Activated CD4-positive, alpha-beta memory T cell treated with anti-CD3 and anti-CD28 coated beads, Interleukin-2, amount 10 ng/mL, durations not matched to agents 7 days and 5 days (primary cell): ENCODE measurements at places on chromosomes 4 and X. TPM values are rescaled to one million over a fixed set of nuclear protein-coding genes. Genes with fewer than 3 reads are reported as not detected.

Gene SLC49A3
- not detected for total RNA-seq

Gene CFAP47
- total RNA-seq = not detected

Gene FAM236D
- total RNA-seq = not detected

Gene HERC5
- 92.5 TPM for total RNA-seq

DNA sequence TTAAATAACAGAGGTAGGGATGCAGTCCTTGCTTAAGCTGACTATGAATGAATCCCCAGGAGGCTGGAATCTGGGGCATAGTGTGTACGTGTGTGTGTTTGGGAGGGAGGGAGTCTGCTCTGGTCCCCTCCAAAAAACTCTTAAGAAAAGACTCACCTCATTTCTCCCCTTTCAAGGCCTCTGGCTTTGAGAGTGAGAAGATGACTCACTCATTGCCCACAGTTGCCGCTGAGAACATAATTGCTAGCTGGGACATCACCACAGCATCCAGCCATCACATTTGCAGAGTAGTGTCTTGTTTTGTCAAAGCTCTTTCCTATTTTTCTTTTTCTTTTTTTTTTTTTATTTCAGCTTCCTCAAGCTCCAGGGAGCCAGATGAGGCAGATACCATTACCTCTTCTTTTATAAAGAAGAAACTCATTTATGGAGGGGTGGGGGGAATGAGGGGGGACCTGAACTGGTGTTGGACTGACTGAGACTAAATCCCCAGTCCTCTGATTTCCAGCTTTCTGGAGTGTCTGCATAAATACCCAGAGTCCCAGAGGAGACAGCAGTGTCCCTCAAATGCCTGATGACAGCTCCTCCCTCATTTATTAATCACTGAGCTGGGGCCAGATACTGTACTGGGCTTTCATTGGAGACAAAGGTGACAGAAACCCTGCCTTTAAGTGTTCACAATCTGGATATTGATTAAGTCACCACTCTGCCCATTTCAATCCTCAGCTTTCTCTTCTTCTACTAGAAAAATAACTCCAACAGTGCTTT is 61.9 kb upstream of the LAS1L start:
- no peaks in the 10 kb centered on the region for H3K36me3 ChIP-seq
- peak; percentile 69 for DNase-seq
- no peaks in the 10 kb centered on the region for H3K27me3 ChIP-seq
- peak overlapping the region; percentile 94 for H3K27ac ChIP-seq
- H3K4me3 ChIP-seq = peak overlapping the region; percentile 62

DNA sequence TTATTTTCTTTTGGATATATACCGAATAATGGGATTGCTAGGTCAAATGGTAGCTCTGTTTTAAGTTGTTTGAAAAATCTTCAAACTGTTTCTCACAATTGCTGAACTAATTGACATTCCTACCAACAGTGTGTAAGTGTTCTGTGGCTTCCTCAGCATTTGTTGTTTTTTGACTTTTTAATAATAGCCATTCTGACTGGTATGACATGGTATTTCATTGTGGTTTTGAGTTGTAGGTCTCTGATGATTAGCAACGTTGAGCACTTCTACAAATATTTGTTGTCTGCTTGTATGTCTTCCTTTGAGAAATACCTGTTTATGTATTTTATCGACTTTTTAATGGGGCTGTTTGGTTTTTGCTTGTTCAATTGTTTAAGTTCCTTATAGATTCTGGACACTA is 680.1 kb upstream of the GRIA3 start:
- no peaks in the 10 kb centered on the region for H3K4me1 ChIP-seq
- no peak overlapping the region for H3K27ac ChIP-seq
- no peaks in the 10 kb centered on the region for H3K27me3 ChIP-seq

DNA sequence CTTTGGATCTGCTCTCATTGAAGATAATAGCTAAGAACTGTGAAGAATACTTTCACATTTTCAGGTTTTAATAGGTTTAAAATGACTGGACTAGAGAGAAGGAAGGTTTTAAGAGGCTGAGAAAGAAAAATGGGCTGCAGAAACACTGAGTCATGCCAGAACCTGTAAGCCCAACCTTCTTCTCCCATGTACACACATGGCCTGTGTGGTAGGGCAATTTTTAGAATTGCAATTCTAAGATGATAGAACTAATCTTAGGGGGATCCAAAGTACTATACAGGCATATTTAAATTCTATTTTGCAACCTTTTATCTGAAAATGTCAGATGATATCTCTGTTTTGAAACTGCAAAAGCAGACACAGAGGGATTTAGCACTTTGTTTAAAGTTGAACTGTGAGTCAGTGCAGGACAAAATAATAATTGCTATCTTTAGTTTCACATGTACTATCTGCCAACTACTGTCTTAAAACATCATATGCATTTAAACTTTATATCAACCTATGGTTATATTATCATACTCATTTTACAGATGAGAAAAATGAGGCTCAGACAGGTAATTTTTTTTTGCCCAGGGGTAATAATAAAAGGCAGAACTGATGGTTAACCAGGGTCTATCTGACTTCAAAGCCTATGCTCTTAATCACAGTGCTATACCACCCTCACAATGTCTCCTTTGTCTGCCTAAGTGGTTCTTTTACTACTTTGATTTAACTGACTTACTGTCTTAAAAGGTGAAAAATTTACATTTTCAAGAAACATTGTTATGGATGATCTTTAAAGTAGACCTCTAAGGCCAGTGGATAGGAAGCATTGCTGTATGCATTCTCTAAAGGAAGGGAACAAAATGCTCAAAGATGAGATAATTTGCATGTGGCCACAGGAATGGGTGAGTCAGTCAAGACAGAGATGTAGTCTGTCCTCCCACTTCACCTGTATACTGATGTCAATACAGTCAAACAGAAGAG is 4.3 kb downstream of the TMPRSS11E start:
- peaks cover 13% of the 10 kb centered on the region for H3K4me1 ChIP-seq
- H3K27me3 ChIP-seq = peaks cover 5% of the 10 kb centered on the region
- no peaks in the 10 kb centered on the region for H3K36me3 ChIP-seq
- H3K27ac ChIP-seq = no peak overlapping the region

- DNase-seq = no peak
- no peak overlapping the region for H3K27ac ChIP-seq
- no peak overlapping the region for H3K4me3 ChIP-seq
- H3K4me1 ChIP-seq = no peaks in the 10 kb centered on the region
Observed at GRCh38 chr4:30875658-30876269, 155.6 kb downstream of the PCDH7 start.

GRCh38 chr4:144644368-144645101 is 1.4 kb upstream of the HHIP start:
- peaks cover 36% of the 10 kb centered on the region for H3K27me3 ChIP-seq
- no peak overlapping the region for H3K4me3 ChIP-seq
- H3K4me1 ChIP-seq = peaks cover 23% of the 10 kb centered on the region
- H3K36me3 ChIP-seq = no peaks in the 10 kb centered on the region
- no peak for DNase-seq
- H3K27ac ChIP-seq = no peak overlapping the region

DNA sequence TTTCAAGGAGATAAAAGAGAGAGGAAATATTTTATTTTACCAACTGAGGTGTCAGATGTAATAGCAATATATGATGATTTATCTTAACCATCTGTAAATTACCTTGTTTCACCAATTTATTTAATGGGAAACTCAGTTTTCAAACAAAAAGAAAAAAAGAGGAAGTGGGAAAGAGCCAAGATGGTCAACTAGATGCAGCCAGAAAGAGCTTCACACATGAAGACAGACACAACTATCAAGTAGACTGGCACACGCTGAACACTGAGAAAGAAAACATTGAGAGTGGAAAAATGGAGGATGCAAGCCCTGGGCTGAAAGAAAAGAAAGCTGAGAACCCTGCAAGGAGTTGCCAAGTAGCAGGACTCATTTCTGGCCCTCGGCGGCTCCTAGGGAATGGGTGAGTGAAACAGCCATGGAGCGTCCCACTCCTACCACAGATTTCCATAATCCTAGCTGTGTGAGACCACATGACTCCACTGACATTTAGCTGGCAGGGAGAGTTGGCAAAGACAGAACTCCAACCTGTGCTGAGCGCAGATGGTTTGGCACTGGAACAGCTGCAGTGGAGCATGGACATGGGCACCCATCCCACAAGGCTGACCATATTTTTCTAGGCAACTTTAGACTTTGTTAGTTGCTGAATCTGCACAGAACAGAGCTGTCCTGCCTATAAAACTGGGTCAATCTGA is 409.3 kb downstream of the FAM47B start:
- no peaks in the 10 kb centered on the region for H3K27me3 ChIP-seq
- no peaks in the 10 kb centered on the region for H3K36me3 ChIP-seq
- no peak overlapping the region for H3K4me3 ChIP-seq
- DNase-seq = no peak
- no peak overlapping the region for H3K27ac ChIP-seq

- H3K4me1 ChIP-seq = peaks cover 33% of the 10 kb centered on the region
- H3K27ac ChIP-seq = peak overlapping the region; percentile 98
- H3K27me3 ChIP-seq = no peaks in the 10 kb centered on the region
- peaks cover 20% of the 10 kb centered on the region for H3K36me3 ChIP-seq
- peak overlapping the region; percentile 92 for H3K4me3 ChIP-seq
- no peak for DNase-seq
Observed at GRCh38 chrX:71195964-71196649, 26.9 kb upstream of the GJB1 start.

GRCh38 chr4:17544205-17544604 is 29.2 kb downstream of the CLRN2 start:
- peaks cover 4% of the 10 kb centered on the region for H3K4me1 ChIP-seq
- no peaks in the 10 kb centered on the region for H3K36me3 ChIP-seq
- no peak overlapping the region for H3K4me3 ChIP-seq
- H3K27ac ChIP-seq = no peak overlapping the region

DNA sequence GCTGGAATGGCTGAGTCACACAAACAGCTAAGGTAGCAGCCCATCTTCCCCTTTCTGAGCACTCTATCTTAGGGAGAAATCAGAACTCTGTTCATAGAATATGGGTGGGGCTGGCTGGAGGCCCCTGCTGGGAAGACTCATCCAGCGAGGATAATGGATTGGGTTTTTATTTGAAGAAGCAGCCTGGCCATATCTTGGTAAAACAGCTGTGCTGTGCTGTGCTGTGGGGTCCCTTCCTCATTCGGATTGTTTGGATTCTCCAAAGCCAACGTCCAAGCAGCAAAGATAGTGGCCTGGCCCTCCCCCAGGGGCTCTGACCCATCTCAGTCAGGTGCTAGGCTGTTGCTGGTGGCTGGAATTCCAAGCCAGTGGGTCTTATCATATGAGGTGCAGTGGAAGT is 63.8 kb downstream of the ZNF718 start:
- H3K27ac ChIP-seq = no peak overlapping the region
- H3K4me3 ChIP-seq = no peak overlapping the region
- DNase-seq = no peak
- H3K27me3 ChIP-seq = no peaks in the 10 kb centered on the region

GRCh38 chrX:45859407-45859806 is 658.7 kb upstream of the DIPK2B start:
- no peak for DNase-seq
- H3K27me3 ChIP-seq = no peaks in the 10 kb centered on the region
- H3K4me1 ChIP-seq = peaks cover 4% of the 10 kb centered on the region

DNA sequence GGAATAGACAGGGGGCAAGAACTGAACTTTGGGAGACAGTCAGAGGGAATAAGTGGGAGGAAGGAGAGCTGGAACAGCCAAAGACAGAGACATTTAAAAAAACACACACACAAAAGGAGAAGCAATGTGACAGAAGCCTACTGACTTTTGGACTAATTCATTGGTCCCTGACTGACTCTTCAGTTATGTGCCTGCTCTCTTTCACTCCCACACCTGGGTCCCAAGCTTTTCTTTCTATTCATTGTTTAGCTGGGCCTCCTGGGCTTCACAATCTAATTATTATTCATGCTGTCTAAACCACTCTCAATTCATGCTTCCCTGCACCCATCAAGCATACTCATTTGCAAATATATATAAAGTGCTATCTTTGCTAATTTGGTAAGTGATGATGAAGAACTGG is 139.2 kb upstream of the IRS4 start:
- H3K4me1 ChIP-seq = no peaks in the 10 kb centered on the region
- no peak for DNase-seq
- H3K36me3 ChIP-seq = no peaks in the 10 kb centered on the region
- H3K27me3 ChIP-seq = no peaks in the 10 kb centered on the region
- H3K27ac ChIP-seq = no peak overlapping the region

DNA sequence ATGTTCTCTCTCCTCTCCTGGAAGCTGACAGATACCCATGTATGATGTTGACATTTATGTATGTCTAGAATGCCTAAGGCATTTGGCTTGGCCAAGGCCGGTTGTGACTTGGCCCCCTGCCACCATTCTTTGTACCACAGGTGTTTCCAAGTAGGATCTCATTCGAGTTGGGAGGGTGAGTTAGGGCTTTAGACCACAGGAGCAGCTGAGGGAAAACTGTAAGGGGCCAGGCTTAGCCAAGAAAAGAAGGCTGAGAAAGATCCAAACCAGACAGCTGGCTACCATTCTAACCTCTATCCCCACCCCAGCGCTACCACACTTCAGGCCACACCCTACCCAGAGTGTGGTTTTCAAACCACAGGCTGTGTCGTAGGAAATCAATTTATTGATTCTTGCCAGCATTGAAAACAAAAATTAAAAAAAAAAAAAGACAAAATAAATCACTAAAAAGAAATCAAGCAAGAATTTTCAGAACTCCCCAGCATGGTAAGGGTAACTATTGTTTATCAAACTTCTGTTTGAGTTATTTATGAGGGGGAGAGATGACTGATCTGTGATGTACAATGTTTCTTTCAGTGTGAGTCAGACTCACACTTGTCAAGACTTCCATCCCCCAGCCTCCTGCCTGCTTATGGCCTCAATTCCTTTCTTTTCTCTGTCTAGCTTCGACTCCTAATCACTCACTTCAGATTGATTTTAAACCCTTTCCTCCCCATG is 9.9 kb downstream of the TMSB4X start:
- peaks cover 13% of the 10 kb centered on the region for H3K36me3 ChIP-seq
- peaks cover 74% of the 10 kb centered on the region for H3K4me1 ChIP-seq
- H3K4me3 ChIP-seq = peak overlapping the region; percentile 48
- H3K27ac ChIP-seq = peak overlapping the region; percentile 100
- peak; percentile 72 for DNase-seq

GRCh38 chr4:185896817-185897488 is 85.0 kb upstream of the SORBS2 start:
- no peak overlapping the region for H3K4me3 ChIP-seq
- no peak for DNase-seq
- H3K27ac ChIP-seq = no peak overlapping the region
- no peaks in the 10 kb centered on the region for H3K27me3 ChIP-seq

DNA sequence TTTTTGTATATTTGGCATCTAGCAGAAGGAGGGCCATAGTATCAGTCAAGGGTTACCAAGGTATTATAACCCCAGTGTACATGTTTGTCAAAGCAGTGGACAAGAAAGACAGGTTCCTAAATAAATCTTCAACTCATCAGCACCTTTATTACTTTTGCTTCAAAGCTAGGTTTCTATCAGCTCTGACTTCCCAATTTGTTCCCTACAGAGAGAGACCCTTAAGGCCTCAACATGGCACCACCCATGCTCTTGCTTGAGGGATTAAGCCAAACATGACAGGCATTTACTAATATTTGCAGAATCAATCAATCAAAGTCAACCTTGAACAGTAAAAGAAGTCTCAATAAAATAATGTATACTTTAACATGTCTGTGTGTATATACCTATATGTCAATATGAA is 9.4 kb downstream of the TBCK start:
- peaks cover 2% of the 10 kb centered on the region for H3K4me1 ChIP-seq
- peaks cover 26% of the 10 kb centered on the region for H3K36me3 ChIP-seq
- DNase-seq = no peak
- H3K27ac ChIP-seq = no peak overlapping the region
- H3K4me3 ChIP-seq = no peak overlapping the region
- no peaks in the 10 kb centered on the region for H3K27me3 ChIP-seq

- H3K36me3 ChIP-seq = no peaks in the 10 kb centered on the region
- peaks cover 21% of the 10 kb centered on the region for H3K4me1 ChIP-seq
- H3K27me3 ChIP-seq = no peaks in the 10 kb centered on the region
- DNase-seq = peak; percentile 16
Observed at GRCh38 chrX:100995469-100995868, 26.0 kb downstream of the ARL13A start.

GRCh38 chr4:48578132-48578968 is 88.3 kb downstream of the ZAR1 start:
- no peak overlapping the region for H3K27ac ChIP-seq
- H3K27me3 ChIP-seq = no peaks in the 10 kb centered on the region
- DNase-seq = peak; percentile 41
- H3K4me1 ChIP-seq = no peaks in the 10 kb centered on the region
